NCI-H1092 (cell line): ENCODE measurements at places on chromosomes 2 and 18.

- peak; percentile 56 for DNase-seq
Observed at GRCh38 chr18:47754311-47755101, 176.0 kb downstream of the SMAD2 start.

GRCh38 chr2:217756375-217757107 lies 246.3 kb downstream of the TNS1 start:
- peak; percentile 51 for DNase-seq

GRCh38 chr2:230267556-230267955 lies 42.0 kb downstream of the SP140 start:
- no peak for DNase-seq

DNA sequence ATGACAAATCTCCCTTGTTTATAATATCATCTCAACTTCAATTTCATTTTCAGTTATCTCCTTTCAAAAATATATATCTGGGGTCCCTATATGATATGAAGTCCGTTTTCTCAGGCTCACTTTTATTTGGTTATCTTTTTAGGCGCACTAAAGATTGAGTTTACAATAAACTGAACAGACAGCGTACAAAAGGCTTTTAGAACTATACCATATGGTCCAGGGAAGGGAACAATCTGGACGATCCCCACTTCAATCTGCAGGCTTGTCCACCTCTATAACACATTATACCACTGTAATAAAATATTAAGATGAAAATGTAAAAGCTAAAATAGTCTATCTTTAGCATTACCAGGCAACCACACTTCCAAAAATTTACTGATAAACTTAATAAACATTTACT lies 289.9 kb downstream of the ZEB2 start:
- no peak for DNase-seq

GRCh38 chr2:173357346-173357745 lies 2.7 kb downstream of the CDCA7 start:
- DNase-seq, result peak; percentile 27

- DNase-seq, result no peak
Observed at GRCh38 chr2:187500585-187501359, 52.7 kb upstream of the CALCRL start.

GRCh38 chr2:164000176-164000575 lies 264.4 kb upstream of the FIGN start:
- DNase-seq, result no peak

DNA sequence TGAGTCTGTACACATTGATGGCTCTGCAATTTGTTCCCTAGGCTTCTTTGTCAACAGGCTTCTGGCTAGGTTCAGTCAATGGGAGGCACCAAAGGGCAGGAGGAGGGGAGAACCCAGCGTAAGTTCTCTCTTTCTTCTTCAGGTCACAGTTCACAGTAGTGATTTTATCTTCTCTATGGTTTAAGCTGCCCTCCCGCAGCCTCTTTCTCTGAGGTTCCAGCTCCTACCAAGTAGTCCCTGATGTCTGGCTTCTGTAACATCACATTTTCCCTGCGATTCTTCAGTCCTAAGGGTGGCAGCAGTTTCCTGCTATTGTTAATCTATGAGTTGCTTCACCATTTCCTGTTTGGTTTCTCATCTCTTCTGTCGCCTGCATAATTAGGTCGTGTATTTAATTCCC lies 107.4 kb downstream of the CPO start:
- no peak for DNase-seq

DNA sequence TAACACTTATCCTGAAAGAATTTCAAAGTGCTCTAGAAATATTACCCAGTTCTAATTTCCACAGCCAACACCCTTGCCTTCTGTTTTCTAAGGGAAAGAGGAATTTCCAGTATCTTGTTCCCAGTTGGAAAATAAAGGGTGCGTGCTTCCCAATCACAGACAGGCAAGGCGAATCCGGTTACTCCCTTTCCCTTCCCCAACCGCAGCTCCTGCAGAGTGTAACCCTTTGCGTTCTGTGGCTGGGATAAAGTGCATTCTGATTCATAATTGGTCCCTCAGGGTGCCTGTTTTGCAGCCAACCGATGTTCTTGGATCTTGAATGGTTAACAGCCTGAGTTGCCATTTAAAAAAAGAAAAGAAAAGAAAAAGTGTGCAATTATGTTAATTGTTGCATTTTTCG lies 40.6 kb upstream of the PGAP1 start:
- no peak for DNase-seq
